Ascending aorta (tissue), 2 donors: ENCODE measurements at places on chromosomes 3 and 15.

DNA sequence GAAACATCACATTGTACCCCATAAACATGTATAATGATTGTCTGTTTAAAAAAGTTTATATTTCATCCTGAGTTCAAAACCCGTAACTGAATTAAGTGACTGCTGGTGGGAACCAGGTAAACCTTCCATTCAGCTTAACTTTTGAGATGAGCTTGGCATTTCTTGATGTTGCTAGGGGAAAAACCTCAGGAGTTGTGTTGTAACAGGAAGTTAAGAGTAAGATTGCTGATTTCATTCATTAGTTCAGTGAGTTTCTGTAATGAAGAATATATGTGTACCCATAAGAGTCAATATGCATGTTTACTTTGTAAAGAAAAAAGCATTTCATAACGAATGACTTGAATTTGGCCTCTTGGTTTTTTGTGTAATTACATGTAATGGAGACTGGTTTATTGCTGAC is 32.5 kb downstream of the CTSH start:
- DNase-seq, result no peak

- DNase-seq, result no peak
These were observed 17.0 kb downstream of the MYNN start for GRCh38 chr3:169790219-169790618.

DNA sequence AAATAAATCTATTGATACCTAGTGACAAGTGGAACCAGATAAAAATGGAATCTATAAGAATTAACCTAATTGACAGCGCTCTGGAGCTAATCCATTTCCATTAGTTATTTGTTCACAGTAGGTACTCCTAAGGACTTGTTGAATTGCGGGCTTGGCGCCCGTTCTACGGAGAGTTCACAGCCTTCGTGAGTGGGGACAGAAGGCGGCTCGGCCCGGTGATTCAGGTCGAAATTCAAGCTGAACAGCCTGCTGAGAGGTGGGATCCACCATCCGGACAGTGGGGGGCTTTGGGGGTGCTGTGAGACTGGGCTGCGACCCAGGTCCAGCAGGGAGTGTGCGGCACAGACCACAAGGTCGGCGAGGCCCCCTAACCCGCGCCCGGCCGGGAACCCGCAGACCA is 779 bp upstream of the CTNNB1 start:
- peak; percentile 66 for DNase-seq

DNA sequence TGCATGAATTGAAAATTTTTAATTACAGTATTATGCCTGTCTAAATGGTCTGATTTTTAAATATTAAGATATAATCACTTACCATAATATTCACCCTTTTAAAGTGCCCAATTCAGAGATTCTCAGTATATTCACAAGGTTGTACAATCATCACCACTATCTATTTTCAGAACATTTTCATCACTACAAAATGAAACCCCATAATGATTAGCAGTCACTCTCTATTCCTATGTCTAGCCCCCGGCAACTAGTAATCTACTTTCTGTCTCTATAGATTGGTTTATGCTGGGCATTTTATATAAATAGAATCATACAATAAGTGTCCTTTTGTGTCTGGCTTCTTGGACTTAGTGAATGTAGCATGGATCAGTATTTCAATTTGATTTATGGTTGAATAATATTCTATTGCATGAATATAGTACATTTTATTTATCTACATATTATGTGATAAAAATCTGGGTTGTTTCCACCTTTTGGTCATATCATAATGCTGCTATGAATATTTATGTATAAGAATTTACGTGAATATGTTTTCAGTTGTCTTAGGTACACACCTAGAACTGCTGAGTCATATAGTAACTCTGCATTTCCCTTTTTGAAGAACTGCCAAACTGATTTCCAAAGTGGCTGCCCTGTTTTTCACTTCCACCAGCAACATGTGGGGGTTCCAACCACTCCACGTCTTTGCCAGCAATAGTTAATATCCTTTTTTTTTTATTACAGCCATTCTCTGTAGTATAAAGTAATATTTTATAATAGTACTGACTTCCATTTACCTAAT is 485.7 kb upstream of the ZNF385D start:
- no peak for DNase-seq

- no peak for DNase-seq
These were observed 39.4 kb upstream of the KY start for GRCh38 chr3:134690226-134690625.
